ENCODE measurements at places on chromosomes 7 and 10.

- DNase-seq: no peak
Observed at GRCh38 chr10:62402508-62402907, 28.3 kb downstream of the ZNF365 start.

DNA sequence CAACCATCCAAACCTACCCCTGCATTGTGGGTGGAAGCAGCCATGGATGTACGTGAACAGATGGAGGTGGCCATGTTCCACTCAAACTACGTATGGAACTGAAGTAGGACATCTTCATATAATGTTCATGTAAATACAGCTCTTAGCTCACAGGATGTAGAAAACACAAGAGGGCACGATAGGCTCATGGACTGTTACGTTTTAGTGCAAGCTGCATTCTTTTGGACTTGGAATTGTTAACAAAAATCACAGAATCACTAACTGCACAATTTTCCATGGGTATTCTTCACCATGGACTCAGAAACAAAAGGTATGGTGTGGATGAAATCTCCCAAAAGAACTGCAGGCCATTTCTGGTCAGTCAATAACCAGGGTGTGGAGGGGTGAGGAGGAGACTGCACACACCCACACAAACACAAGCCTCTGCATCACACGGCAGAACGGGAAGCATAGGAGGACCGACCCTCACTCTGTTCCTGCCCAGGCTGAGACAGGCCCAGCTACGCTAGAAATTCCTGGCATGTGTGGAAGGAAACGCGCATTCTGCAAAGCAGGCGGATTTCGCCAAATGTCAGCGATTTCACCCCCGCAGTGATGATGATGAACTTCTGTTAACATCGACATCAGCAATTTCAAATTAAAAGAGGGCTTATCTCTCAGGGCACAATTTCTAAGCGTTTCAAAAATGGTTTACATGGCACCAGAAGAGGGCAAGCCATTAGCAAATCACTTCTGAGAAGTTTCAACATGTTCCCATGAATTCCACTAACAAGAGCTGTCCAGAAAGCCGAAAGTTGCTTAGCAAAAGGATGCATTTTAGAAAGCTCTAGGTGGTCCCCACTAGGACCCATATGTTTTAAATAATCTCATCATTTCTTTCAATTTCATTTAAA, 149.0 kb downstream of the TNS3 start:
- no peak for DNase-seq

- no peak for DNase-seq
Observed at GRCh38 chr10:24414597-24414996, 205.7 kb downstream of the KIAA1217 start.

- DNase-seq: no peak
Observed at GRCh38 chr7:33940503-33940902, 35.2 kb downstream of the BMPER start.

DNA sequence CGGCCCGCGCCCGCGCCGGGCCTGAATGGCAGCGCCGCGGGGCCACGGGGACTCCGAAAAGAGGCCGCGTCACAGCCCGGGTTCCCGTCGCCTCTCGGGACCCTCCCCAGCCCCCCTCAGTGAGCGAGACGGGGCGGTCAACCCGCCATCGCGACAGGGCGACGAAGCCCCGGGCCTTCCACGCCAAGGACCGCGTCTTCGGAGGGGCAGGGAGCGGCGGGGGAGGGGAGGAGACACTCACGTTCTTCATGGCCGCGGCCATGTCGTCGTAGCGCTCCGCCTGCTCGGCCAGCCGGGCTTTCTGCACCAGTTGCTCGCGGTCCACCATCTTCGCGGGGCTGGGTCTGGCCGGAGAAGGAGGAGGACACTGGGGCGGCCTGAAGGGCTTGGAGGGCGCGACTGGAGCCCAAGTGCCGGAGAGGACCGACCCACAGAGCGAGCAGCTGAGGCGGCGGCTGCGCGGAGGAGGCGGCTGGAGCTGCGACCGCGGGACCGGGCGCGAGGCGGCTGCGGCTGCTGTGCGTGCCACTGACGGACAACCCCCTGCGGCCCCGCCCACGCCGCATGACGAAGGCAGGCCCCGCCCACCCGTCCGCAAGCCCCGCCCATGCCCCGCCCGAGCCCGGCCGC, at the start of gene YWHAG:
Gene YWHAG, minus strand, starts transcription at position 511 of the 630 bp plus-strand sequence. Its CDS starts 183 bp downstream, at position 328.
- DNase-seq: peak; percentile 88

DNA sequence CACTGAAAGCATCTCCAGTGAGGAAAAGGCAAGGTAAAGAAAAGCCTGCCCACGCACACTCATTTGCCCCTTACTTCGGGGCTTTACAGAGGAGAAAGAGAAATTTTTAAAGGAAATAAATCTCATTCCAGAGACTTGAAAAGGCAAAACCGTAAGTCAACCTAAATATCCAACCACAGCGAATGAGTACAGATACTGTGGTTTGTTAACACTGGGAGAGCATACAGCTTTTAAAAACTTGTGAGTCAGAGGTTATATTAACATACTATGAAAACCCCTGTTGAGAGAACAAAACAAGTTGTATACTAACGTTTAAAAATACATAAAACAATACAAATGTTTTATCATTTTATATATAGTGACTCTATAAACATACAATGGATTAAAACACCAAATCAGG, 28.6 kb upstream of the ST7 start:
- DNase-seq: no peak

- DNase-seq: peak; percentile 29
Observed at GRCh38 chr10:6058682-6059475, 3.3 kb downstream of the IL2RA start.

DNA sequence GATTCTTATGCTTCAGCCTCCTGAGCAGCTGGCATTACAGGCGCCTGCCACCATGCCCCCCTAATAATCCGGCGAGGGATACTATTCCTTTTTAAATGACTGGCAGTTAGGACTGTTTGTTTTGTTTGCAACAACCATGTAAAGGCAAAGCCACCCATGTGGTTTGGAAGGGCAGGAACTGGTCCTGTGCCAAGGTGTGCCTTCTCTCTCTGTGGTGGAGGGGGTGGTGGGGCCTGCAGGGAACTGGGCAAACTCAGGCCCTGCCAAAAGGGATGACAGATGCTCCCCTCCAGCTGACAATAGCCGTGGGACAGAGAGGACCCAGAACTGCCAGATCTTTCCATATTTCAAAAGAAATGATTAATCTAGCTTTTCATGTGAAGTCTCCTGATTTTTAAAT, 23.5 kb upstream of the WAPL start:
- DNase-seq: no peak

DNA sequence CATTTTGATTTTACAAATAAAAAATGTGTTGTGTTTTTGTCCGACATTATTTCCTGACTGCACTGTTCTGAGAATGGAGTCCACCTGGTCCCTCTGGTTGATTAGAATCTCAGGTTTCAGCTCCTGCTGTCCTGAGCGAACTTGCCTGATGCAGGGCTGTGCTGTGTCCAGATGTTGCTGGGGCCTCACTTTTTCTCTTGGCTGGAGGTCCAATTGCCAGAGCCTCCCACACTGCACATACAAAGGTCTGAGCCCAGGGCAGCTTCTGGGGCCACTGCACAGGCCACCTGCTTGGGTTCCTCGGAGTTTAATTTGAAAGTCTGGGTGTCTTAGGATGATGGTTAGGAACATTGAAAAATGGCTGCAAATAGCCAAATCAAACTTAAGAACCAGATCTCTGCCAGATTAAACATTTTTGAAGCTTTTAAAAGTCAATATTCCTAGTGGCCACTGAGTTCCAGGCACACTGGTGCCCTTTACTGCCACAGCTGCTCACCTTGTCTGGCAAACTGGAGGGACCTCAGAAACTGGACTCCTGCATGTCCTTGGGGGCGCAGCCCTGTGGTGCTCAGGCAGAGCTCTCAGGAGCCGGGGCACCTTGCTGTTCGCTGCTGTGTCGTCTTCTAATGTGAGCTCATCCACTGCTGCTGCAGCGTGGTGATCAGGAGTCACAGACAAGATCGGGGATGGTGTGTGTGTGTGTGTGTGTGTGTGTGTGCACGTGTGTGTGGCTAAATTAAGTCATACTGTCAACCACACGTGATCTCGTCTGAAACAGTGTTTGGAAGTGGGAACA, 75.0 kb downstream of the WDR37 start:
- no peak for DNase-seq

DNA sequence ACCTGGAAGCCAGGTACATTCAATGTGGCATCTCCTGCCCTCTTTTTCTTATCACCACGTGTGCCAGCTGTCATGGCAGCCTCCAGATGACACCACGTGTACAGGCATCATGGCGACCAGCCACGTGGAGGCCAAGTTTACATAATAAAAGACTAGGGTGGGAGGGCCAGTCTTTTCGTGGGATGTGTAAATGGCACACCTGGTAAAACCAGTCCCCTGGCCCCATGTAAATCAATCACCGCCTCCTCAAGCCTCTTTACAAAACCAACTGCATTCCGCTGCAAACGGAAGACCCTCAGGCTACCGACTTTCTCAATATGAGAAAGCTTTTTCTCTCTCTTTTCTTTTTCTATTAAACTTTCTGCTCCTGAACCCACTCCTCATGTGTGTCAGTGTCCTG, 65.1 kb upstream of the PHF14 start:
- no peak for DNase-seq

DNA sequence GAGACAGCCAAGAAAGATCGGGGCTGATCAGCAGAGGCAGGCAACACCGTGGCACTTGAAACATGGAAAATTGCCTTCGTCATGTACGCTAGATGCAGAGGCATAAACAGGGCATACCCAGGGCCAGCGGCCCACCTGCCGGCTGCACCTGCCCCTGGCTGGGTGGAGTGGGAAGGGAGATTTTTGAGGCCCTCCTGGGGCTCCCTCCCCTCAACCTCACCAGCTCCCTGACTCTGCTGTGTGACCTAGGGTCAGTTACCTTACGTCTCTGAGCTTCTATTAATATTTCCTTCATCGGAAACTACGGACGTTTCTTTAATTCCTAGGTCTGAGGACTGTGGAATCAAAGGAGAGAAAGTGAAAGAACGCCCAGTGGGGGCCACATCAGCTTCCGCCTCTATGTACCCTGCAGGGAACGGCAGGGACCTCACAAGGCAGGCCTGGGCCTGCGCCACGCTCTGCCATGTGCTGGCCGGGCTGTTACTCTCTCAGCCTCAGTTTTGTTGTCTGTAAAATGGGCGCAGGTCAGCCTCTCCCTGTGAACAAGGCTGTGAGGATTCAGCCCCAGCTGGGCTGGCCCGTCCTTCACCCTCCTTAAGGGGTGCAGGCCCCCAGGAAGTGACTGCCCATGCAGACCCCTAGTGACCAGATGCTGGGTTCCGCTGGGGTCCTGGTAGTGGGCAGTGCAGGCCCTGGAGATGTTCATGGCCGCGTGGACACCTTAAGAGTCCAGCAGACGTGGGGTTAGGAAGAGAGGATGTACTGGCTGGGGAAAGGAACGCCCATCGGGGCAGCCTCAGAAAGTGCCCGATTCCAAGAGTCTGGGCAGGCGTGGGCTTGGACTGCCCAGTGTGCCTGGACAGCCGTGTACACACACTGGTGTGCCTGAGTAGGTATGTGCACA, 22.7 kb downstream of the ELFN1 start:
- DNase-seq: no peak

- no peak for DNase-seq
Observed at GRCh38 chr10:31033147-31033546, 1.5 kb upstream of the ZNF438 start.

DNA sequence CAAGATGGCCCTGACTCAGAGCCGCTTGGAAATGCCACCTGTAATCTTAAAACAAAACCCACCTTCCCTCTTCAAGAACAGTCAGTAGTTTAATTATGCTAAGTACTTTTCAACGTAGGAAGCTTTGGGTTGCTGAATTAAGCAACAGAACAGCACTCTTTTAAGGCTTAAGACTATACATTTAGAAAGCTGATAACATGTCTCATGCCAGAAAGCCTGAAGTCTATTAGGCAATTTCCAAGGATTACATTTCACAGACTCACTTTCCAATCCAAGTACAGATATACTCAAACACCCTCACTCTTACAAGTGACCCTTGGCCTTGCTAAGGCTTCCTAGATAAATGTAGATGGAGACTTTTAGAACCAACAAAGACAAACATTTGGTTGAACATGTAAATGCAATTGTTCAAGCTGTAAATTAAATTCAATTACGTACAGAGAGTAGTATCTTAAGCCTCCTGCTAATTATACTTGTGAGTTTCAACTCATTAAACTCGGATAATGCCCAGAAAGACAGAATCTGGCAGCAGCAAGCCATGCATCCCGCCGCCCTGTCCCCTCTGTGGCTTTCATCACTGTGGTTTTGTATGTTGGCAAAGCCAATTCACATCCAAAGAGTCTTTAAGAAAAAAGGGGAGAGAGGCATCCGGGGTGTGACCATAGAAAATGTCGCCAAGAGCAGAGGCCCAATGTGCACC, 283.1 kb upstream of the NRP1 start:
- no peak for DNase-seq

- no peak for DNase-seq
Observed at GRCh38 chr10:23106331-23107072, 11.1 kb downstream of the MSRB2 start.

- DNase-seq: no peak
Observed at GRCh38 chr10:22625516-22626290, 88.7 kb downstream of the PIP4K2A start.
